NCI-H2029 treated with DMSO at 0.1 percent for 48 hours (cell line): ENCODE measurements at places on chromosomes 11 and 22.
A peak's percentile ranks its signal among the peaks of the same experiment; 100 is the strongest.

DNA sequence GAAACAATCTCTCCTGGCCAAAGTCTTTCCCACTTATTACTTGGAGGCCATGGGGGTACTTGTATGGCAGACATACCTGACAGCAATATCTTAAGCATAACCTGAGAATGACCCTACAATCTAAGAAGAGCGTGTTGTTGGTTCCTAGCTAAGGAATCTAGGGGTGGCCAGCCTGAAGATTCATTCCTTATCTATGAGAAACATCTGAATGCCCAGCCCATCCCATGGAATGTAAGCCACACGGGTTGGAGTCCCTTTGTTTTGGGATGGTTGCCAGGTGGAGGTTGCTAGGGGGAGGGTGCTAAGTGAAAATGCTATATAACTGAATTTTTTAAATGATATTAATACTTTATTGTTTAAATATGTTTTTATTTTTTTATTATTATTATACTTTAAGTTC lies 725.0 kb downstream of the ETS1 start:
- DNase-seq: no peak

GRCh38 chr11:112610996-112611750 lies 350.0 kb upstream of the NCAM1 start:
- peak; percentile 82 for DNase-seq

- no peak for DNase-seq
Measured at GRCh38 chr11:70618431-70619101, 220.2 kb downstream of the CTTN start.

GRCh38 chr11:116913000-116913399 lies 75.6 kb upstream of the APOA1 start:
- no peak for DNase-seq
